ENCODE measurements at places on chromosomes 1 and 21.

DNA sequence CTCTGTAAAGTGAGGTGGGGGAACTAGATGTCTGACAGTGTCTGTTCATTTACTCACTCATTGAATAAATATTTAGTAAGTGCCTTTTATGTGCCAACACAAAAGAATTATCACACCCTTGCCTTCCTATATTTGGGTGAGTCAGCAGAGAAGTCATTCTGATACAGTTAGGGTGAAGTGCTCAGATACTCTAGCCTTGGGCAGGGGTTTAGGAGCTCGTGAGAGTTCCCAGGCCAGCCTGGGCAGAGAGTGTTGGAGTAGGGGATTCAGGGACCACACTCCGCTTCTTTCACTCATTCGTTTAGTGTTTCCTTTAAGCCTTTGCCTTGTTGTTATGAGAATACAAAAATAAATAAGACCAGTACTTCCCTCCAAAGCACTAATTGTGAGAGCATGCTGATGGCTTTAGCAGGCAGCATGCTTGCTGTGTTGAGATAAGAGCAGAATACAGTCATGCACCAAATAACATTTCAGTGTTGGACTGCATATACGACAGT is 83.9 kb downstream of the DYRK1A start:
- no peak for DNase-seq

DNA sequence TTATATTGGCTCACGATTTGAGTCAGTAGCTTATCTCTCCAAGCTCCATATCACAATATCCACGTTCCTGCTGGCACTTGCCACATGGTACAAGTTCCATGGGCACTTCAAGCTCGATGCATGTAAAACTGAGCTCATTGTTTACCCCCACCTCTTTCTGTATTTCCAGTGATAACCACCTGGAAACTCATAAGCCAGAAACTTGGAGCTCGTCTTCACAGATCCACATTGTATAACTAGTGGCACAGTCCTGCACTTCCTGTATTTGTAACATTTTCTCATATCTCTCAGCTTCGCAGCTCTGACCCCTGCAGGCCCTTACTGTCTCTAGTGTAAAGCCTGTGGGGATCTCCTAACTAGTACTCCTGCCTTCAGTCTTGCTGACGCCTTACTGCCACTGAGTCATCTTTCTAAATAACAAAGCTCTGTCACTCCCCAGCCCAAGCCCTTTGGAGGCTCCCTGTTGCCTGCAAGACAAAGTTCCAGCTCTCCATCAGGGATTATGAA is 6.5 kb upstream of the C2CD4D start:
- DNase-seq: no peak

GRCh38 chr1:39080269-39080826 is 54.2 kb downstream of the NDUFS5 start:
- no peak for DNase-seq

DNA sequence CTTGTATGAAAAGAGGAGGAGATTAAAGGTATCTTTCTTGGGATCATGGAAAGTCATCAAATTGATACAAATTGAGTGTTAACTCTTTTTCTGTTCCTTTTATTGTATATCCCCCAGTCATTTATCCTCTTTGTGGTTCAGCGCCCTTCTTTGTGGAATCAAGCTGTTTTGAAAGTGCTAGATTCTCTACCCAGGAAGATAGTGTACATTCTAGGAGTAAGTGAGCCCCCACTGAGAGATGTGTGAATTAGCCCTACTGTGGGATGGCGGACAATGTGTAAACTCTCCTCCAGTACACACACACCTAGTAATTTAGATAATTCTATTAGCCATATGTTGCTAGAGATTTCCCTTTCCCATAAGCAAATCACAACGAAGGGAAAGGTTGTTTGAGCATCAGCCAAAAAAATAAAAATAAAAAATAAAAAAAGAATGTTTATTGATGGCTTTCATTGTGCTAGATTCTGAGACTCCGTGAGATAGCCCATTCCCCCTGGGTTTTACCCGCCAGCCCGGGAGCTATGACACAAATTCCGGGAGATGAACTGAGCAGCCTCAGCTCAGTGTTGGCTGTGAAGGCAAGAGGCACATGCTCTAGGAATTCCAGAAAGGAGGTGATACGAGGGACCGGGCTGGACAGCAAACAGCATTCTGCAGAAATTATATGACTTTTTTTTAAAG is 378.4 kb upstream of the RUNX1 start:
- DNase-seq: no peak

DNA sequence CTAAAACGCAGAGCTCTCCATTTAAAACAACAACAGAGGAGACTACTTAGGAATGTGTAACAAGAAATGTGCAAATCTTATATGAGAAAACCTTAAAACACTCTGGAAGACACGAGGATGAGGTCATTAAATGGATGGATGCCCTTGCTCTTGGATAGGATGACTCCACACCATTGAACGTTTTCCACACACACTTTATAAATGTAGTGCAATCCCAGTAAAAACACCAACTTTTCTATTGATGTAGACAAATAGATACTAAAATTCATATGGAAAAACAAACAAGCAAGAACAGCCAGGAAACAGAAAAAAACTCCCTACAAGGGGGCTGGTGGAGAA is 18.4 kb upstream of the COL6A1 start:
- no peak for DNase-seq

DNA sequence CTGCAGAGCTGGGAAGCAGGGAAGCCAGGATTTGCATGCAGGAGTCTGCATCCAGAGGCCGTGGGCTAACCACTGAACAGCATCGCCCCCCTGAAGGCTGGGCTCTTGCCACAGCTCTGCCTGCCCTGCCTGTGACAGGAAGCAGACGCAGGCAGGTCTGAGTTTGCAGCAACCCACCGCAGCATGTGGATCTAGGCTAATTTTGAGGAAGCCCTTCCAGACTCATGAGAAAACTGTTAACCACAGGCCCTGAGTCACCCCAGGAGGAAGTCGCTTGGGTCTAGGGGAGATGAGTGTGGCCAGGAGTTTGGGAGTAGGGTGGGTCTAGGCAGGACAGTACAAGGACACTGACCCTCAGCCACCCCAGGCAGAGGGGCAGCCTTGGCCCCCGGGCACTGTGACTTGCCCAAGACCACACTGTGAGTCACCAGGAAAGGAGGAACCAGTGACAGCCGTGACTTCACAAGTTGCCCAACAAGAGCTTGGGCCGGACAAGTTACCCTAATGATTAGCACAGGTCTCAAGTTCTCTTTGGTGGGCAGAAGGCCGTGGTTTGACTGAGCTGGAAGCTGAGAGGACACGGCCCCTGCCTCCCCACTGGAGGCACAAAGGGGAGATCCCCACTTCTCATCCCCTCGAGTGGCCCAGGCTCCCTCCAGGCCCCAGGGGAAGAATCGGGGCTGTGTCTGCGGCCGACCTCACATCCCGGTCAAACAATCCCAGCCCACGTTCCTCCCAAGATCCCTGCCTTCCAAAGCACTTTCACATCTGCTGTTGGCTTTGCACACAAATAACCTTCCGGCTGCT is 826 bp downstream of the LAPTM5 start:
- peak; percentile 66 for DNase-seq

DNA sequence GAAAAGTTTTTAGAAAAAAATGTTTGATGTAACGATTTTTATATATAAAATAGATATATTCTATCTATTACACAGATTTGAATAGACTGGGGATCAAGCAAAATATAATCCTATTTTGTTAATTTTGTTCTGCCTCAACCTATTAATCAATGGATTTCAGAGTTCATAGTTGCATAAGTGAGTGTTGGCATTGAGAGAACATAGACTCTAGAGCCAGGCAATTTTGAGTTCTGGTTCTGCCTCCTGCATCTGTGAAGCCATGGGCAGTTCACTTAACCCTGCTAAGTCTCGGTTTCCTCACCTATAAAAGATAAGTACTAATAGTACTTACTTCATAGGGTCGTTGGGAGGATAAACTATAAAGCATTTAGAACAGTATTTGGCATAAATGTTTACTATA is 13.6 kb upstream of the PKN2 start:
- DNase-seq: no peak

DNA sequence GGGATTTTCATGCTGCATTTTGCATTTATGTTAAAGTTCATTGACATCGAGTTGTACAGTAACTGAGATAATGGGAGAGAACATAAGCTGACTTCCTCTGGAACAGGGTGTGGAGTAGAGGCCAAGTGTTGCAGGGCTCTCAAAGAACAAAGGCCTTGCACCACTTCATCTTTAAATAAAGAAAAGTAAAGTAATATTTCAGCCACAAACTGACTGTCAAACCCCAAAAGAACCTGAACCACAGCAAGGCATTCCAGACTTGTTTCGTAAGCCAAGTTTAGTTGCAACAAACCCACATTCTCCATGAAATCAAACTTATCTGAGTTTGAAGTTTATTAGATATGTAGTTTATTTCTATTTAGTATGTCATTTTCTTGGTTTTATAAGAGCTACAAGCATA is 19.1 kb upstream of the HMGCS2 start:
- DNase-seq: no peak

DNA sequence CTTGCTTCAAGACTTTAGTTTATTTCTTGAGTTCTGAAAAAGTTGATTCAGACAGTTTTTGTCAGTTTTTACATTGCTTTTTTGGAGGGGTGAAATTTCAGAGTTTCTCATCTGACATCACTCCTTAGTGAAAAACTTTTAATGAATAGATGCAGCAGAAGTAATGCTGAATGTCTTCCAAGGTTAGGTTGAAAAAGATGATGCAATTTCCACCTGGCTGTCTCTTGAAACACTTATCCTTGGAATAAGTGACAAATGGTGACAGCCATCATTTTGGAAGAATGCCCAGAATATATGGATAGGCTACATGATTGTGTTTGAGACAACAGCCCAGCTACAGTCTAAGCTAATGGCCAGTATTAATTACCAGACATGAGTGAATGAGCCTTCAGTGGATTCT is 140.8 kb downstream of the ZNF644 start:
- no peak for DNase-seq

- no peak for DNase-seq
These were observed 21.6 kb downstream of the RIPK4 start for GRCh38 chr21:41745026-41745820.

DNA sequence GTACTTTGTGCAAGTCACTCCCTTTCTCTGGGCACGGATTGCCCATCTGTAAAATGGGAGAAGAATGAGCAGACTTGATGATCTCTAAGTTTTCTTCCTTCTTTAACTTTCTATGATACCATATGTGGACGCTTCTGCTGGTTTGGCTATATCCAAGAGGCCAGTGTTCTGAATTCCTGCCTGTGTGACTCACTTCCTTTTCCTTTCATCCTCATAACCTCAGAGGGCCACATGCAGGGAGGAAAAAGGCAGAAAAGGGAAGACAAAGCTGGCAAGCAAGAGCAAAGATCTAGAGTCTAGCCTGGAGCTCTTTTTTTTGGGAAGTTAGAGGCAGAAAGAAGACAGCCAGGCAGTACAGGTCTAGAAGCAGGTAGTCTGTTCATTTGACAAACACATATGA is 151.2 kb downstream of the OMA1 start:
- no peak for DNase-seq

GRCh38 chr1:107009281-107009680 is 47.2 kb upstream of the PRMT6 start:
- no peak for DNase-seq

DNA sequence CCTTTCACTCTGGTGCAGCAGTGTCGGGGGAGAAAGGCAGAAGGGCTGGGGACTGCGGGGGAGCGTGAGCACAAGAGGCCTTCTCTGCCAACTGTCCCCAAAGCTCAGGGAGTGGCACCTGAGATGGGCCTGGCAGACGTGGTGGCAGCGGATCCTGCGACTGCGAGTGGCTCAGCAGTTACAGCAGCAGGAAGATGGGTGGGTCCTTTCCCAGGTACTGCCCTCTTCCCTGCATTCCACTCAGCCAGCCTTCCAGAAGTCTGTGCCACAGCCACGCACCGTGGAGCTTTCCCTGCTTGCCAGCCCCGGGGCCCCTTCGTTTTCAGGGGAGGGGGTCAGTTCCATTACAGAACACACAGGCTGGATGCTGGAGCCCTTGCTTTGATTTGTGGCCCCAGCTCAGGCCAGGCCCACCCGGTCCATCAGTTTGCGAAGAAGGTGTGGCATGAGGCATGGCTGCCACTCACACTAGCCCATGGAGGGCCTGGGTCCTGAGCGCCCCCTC is 17.2 kb downstream of the MTHFR start:
- DNase-seq: no peak

DNA sequence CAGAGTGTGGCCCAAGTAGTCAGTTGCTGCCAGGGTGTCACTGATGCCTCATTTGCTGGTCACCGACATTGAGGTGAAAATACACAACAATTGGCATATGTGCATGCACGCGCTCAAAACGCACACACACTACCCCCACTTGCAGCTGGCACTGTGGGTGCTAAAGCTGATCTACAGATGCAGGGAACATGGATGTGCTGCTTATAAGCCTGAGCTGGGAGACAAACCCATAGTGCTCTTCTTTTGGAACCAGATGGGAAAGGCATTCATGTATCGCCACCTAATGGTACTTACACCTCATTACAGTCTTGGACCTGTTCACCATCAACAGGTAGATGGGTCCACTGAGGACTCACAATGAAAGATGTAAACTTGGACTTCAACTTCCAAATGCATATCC is 70.3 kb upstream of the CAMK1G start:
- DNase-seq: no peak

DNA sequence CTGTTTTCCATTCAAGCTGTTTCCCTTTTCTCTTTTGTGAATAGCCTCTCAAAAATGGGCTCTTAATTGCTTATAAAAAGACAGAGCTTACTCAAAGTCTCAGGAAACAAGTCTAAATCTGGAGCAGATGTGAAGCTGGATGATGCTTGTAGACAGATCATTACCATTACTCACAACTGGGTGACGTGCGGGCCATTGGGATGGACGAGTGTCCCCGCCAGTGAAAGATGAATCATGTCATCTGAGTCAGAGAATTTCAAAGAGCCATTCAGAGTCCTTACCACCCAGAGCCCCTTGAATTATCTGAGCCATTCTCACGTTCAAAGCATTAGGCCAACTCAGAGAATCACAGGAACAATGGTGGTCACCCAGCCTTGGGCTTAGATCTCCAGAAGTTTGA is 134.6 kb downstream of the HUNK start:
- no peak for DNase-seq

GRCh38 chr1:70044832-70045231 is 160.5 kb downstream of the LRRC40 start:
- no peak for DNase-seq

- DNase-seq: peak; percentile 41
These were observed 51.9 kb downstream of the AGPAT3 start for GRCh38 chr21:43916691-43917514.

DNA sequence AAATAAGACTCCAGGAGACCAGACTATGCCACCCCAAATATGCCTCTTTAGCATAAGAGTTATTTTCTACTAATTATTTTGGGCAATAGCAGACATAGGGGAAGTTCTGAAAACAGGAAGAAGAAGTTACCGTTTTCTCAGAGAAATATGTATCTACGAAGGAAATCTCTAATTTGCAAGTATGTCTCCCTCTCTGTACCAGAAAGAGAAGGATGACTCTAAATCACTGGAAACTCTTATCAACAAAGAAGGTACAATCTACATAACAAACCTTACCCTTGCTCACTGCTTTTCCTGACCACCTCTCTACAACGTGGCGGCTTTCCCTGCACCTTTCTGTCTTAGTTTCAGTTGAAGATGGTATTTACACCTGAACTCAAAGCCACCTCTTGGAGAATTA is 49.0 kb downstream of the OMA1 start:
- DNase-seq: no peak

- no peak for DNase-seq
These were observed 11.6 kb downstream of the SLAMF7 start for GRCh38 chr1:160750608-160751007.
